Stimulated activated CD4-positive, alpha-beta T cell treated with anti-CD3 and anti-CD28 coated beads, Interleukin-2, amount 100 ng/mL, for 48 hours (primary cell): ENCODE measurements at places on chromosomes 6 and 20.

GRCh38 chr20:48332555-48332954 lies 495.2 kb downstream of the PREX1 start:
- DNase-seq = no peak

GRCh38 chr6:54846243-54846856 lies at the start of gene FAM83B:
Gene FAM83B, plus strand, starts transcription at chr6:54846771. Its CDS starts 23,476 bp downstream, at chr6:54870247.
- DNase-seq = no peak

DNA sequence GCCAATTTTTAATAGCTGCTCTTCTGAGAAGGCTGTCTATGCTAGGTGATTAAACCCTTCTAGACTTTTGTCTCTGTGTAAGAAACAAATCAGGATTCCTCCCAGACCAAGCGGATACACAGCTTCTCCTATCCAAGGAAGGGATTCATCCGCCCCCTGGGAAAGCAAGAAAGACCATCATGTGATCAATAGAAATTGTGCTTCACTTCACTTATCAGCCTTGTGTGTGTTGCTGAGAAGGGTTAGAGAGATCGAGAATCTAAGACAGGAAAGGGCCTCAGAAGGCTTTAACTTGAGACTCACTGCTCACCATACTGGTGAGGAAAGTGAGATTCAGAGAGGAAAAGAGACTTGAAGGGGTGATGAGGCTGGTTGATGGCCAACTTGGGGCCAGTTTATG lies 1.5 kb downstream of the ABCC10 start:
- DNase-seq = no peak

DNA sequence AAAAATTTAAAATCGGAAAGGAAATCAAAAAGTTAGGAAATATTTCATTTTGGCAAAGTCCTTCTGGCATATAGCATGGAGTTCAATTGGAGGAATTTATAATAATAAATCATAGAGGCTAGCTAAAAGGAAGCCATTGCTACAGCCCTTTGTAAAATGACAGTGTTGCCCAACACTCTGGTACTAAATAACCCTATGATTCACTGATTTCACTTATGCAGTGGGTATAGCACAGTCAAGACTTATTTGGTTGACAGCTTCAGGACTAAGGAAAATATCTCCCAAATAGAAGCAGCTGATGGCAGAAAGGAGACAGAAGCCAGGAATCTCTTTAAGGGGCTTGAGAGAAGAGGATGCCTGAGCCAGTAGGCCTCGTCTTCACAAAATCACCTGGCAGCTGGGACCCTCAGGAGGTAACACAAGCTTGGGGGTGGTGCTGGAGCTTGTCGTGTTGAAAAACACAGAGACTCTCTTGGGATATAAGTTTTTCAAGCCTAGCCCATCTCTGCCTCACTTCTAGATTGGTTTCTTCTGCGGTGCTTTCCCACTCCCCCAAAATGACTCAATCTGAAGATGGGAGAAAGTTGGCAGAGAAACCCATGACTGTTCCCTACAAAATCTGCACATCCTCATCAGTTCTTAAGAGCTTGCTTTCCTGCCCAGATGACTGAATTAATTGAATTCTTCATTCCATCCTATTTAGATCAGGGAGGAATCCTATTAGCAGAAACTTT lies 38.4 kb upstream of the EYA4 start:
- DNase-seq = no peak

DNA sequence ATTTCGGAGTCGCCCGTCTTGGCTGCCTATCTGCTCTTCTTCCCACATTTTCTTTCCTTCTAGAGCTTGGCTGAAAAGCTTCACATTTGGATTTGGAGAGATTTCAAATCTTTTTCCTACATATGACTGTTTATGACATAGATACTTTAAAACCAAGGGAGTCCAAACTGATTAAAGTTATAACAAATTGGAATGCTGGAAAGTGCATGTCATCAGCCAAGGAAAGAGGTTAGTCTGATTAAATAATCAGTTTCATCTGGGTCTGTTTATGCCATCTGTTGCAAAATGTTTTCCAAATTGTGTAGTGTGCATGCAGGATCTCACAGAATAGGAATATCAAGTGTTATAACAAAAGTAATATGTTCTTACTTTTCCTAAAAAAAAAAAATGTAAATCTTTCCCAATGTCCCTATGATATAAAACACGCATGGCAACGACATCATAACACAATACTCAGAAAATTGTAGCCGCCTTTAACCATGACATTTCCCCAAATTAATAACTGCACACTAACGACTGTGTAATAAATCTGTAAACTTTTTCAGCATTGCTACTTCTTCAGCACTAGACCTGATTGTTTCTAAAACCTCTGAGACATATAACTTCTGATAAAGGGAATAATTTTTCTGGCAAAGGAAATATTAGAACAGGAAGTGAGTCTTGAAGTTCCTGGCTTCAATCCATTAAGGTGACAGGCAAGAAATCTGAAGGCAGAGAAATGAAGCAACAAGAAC lies 230.2 kb upstream of the FOXQ1 start:
- no peak for DNase-seq

GRCh38 chr6:7439228-7439627 lies 49.6 kb downstream of the RIOK1 start:
- DNase-seq = no peak

GRCh38 chr20:36745234-36745926 lies 510 bp downstream of the NDRG3 start:
- DNase-seq = no peak

- DNase-seq = no peak
These were observed 228.8 kb downstream of the EPM2A start for GRCh38 chr6:145506565-145506964.

GRCh38 chr6:33279971-33280511 lies 3.1 kb downstream of the B3GALT4 start:
- DNase-seq = no peak

DNA sequence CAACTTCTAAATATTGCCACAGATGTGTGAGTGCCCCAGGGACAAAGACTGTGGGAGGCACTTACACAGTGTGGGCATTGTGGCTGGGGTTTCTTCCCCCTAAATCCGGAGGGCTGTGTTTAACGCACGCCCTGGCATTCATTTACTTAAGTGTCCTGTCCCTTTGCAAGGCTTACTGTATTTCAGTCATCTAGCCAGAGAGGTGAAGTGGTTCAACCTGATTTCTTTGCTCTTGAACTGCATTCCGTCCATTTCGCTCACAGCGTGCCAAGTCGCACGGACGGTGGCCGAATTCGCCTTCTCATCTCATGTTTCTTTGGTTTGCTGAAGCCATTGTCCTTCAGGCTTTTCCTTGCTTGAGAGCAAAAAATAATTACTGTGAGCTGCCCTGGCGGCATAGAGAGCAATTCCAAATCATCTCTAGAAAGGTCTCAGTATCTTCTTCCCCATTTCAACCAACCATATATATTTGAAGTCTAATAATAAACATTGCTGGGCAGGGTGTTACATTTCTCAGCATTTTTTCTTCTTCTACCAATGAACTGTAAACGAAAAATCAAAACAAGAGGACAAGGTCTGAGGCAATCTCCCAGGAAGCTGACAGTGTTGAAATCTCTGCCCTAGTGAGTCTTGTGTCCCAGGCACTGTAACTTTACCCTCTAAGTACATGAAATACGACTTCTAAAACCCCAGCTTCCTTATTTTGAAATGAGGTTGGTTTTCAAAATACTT lies 16.9 kb downstream of the SYTL3 start:
- no peak for DNase-seq

DNA sequence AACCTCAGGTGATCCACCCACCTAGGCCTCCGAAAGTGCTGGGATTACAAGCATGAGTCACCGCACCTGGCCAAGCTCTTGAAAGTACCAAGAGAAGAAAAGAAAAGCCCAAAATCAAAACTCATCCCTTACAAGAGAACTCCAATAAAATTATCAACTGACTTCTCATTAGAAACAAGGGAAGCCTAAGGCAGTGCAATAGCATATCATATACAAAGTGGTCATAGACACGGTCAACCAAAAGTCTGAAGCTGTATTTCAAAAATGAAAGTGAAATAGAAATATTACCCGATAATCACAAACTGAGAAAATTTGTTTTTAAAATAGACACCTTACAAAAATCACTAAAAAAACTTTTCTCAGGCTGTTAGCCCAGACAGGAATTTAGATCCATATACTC lies 1321.1 kb upstream of the GJE1 start:
- no peak for DNase-seq

DNA sequence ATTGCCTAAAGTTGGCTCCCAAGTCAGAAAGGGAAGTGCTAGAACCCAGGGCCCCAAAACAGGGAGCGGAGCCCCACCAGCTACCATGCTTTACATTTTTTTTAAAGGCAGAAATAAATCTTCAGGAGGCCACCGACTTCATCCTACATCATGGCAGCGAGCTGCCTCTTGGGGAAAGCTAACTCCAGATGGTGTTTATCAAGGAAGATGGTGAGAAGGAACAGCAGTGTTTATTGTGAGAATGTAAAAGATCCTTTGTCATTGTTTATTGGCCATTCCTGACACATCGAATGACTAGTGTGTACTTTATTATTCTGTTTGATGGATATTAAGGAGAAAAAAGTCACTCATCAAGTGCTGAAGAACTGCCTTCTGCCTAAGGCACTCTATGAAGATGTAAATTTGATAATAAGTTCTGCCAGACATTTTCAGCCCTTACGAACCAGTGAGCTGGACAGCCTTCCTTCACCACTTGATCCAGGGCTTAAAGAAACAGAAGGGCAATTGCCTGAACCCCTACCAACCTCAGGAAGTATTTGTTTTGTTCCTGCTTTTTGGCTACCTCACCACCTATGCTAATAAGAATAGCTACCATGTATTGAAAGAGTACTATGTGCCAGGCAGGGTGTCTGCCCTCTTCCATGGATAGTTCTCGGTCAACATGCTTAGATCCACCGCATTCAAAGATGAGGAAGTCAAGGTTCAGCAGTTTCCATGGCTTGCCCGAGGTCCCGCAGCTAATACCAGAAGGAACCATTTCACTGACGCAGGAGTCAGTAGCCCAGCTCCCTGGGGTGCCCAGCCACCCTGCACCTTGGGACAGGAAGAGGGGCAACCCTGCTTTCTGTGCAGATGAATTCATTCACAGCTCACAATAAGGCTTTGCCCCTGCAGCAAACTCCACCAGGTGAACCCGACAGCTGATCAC lies 194.7 kb upstream of the RREB1 start:
- no peak for DNase-seq

DNA sequence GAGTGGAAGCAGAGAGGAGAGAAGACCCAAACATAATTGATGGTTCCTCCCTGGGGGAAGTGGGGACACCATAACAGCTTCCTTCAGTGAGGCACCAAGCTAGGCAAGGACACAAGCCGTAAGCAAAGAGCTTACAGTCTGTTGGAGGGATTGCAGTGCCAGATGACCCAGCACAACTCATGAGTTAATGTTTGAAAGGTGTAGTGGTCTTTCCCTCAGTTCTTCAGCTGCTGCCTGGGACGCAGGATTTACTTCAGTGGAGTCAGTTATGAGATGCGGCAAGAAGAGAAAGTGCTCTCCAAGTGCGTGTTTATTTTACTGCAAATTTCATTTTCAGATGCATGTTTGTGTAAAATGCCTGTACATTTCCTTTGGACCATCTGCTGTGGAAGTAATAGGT lies 38.7 kb upstream of the SLC17A4 start:
- no peak for DNase-seq

GRCh38 chr6:119467488-119468081 lies 118.0 kb upstream of the MAN1A1 start:
- DNase-seq = no peak

DNA sequence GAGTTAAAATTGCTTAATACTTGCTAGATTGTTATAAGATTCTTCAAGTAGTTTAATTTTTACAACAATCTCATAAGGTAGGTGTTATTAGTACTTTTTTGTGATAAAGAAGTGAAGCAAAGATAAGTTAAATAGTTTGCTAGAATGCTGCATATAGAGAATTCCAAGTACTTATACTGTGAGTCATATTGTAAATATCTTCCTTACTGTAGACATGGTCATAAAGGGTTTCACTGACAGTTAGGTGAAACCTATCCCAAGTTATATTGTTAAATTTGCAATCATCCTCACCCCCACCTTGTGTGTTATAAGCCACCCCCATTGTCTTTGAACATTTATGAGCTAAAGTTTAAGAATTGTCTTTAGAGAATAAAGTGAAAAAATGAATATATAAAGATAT lies 142.0 kb downstream of the FAM83B start:
- DNase-seq = no peak

GRCh38 chr6:48061265-48061990 lies 49.6 kb downstream of the PTCHD4 start:
- DNase-seq = no peak

- DNase-seq = no peak
These were observed 38.2 kb upstream of the IER3 start for GRCh38 chr6:30782425-30783014.

- DNase-seq = no peak
These were observed 3.9 kb downstream of the ACSS2 start for GRCh38 chr20:34880215-34880850.

- DNase-seq = no peak
These were observed 26.9 kb downstream of the ARMC2 start for GRCh38 chr6:108875161-108875555.

DNA sequence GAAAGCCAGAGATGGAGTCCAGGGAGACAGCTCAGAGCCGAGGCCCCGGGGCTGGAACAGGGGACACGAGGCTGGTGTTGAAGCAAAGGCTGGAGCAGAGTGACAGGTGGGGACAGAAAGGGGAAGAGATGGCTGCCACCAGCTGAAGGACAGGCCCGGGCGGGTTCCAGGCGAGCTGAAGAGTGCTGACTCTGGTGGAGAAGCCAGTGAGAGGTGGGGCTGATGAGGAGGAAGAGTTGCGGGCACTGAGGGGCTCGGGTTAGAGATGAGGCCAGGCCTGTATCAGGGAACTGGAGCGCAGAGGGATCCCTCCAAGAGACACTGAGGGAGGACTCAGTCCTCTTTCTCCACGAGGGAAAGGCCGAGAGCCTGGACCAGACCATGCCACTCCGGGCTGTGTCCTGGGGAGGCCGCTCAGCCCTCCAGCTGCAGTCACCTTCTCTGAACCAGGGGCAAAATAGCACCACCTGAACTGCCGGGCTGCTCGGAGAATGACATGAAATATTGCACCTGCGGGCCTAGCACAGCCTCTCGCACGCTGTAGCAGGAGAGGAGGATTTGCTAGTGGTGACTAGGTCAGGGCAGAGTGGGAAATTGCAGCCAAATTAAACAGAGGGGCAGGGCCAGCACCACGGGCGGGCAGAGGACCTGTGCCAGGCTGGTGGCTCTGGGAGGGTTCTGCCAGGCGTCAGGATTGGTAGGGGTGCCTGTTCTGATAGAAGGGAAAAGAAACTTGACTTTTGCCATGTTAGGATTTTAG lies 175.9 kb downstream of the ZDHHC14 start:
- DNase-seq = no peak

DNA sequence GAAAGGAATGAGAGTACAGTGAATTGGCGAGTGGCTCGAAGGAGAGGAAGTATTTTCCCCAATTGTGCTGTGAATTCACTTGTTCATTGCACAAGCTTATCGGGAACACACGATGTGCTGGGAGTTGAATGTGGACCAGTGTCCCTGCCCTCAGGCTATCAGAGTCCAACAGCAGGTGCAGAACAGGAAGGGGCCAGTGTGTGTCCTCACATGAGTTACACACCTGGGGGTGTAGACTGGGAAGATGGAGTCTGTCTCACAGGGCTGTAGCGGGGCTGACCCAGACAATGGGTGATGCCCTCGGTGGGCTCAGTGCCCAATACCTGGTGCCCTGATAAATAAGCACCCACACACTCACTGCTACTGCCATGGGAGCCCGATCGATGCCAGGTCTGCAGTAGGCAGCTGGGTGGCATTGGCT lies 14.4 kb downstream of the DUSP22 start:
- no peak for DNase-seq
